ENCODE measurements at places on chromosomes 1 and 21.

DNA sequence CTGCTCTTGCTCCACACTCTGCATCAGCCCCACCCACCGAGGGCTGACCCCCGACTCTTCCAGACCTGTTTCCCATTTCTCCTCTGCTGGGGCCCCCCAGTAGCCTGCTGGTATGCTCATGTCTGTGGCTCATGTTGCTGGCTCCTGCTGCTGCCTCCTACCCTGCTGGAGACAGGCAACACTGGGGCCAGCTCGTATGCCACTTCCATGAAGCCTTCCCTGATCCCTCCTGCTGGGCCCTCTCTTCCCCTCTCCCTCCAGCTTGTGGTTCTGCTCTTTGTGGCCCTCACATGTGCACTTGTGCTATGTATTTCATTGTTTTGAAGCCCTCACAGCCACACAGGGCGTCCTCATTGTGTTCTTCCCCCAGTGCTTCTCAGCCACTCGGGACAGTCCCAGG is 40.5 kb downstream of the CNN3 start:
- no peak for DNase-seq

- DNase-seq = no peak
Observed at GRCh38 chr1:117070124-117070523, 10.0 kb downstream of the TTF2 start.

DNA sequence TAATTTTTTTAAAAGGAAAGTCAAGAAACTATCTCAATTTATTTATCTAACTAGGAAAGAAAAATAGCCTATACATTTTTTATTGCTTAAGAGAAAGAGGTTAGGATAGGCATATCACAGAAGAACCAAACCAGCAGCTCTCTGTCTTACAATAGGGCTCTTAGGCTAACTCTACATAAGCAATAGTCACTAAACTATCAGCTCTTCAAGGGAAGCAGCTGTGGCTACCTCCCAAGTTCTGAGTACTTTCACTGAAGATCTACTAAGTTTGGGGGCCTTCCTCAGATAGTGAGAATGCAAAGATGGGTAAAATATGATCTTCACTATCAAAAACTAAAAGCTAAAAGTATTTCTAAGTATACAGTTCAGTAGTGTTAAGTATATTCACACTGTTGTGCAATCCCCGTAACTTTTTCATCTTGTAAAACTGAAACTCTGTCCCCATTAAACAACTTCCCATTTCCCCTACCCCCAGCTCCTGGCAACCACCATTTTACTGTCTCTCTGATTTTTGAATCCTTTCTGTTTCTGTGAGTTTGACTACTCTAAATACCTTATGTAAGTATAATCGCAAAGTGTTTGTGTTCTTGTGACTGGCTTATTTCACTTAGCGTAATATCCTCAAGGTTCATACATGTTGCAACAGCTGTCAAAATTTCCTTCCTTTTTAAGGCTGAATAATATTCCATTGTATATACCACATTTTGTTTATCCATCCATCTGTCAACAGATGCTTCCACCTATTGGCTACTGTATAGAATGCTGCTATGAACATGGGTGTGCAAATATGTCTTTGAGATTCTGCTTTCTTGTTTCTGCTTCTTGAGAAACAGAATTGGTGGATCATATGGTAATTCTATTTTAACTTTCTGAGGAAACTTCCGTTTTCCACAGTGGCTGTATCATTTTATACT is 73.3 kb downstream of the ACBD6 start:
- DNase-seq = no peak

DNA sequence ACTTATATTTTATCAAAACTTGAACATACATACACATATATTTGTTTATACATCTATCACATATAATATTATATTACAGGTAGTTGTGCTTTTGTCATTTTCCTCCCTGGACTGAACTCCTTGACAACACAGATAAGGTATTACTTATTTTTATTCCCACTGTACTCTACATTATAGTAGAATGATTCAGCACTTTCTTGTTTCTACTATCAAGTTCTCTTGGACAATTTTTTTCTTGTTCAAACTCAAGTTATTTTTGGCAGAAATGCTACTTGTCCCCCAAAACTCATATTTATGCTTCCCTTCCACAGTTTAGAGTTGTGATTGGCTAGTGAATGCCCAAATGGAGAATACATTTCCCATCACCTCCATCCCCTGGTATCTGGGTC is 10.8 kb upstream of the PTPRC start:
- DNase-seq = no peak

- DNase-seq = no peak
Observed at GRCh38 chr1:230423951-230424350, 2.2 kb downstream of the PGBD5 start.

GRCh38 chr1:244919320-244920282 is 55.3 kb upstream of the HNRNPU start:
- no peak for DNase-seq
